ENCODE measurements at places on chromosomes 4 and X.
A peak's percentile ranks its signal among the peaks of the same experiment; 100 is the strongest.

DNA sequence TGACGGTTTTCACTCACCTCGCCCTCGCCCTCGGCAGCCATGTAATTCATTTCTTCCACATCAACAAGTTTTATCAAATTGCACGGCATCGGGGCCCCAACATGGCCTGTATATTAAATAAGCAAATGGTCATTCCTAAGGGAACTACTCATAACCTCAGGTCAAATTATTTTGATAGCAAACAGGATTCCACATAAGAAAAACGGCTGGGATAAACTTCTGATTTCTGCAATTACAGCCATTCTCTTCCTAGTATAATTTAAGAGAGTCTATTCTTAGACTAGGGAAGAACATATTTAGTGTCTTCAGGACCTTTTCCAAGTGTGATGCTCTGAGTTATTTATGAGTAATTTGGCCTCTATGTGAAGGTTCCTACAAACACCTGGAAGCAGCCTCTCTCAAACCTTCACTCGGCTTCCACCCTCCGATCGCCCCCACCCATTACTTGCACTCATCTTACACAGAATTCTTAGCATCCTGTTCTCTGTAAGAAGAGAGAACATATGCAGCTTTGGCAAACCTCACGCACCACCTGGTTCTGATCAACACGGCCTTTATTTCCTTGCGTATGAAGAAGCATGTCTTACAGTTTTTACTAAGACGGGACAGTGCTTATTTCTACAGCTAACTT is 29.4 kb upstream of the CENPU start:
- DNase-seq, result no peak

- DNase-seq, result peak; percentile 71
Observed at GRCh38 chr4:25928379-25929297, 14.6 kb downstream of the SMIM20 start.

- DNase-seq, result no peak
Observed at GRCh38 chr4:8015512-8015911, 75.9 kb upstream of the AFAP1 start.

DNA sequence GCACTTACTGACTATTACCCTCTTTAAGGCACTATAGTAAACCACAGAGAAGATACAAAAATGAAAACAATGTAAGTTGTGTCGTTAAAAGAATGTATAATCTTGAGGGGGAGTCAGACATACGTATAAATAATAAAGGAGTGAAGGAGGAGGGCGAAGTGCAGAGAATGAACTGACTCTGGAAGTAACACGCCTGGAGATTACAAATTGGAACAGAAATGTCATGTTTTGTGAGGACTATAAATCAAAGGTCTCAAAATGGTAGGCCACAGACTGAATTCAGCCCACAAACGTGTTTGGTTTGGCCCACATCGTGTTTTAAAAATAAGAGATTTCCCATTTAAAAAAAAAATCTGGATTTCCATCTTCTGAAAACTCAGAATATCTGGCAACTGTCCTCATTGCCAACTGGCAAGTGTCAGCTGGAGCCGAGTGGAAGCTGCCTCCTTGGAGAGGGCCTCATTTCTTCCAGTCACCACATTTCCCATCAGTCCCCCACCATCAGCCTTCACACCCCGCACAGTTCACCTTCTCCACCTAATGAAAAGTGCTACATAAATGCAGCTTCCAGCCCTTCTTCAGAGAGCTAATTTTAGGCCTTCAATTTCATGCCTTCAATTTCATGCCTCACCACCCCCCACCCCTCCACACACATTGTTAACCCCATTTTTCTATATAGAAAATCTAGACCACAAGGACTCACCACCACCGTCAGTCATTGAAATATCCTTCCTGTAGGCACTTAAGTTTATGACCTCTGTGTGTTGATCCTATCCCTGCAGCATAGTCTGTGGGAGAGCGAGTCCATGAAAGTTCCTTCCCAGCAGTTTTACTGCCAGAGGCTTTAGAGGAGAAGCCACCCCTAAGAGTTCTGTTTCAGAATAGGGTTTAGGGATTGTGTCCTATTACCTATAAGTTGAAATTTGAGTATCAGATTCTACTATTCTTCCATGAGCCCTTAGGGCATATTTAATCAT is 32.0 kb upstream of the COL25A1 start:
- no peak for DNase-seq

GRCh38 chr4:181503687-181504390 is 739.4 kb upstream of the TENM3 start:
- no peak for DNase-seq

GRCh38 chrX:135009838-135010237 is 12.5 kb downstream of the RTL8B start:
- DNase-seq, result no peak

DNA sequence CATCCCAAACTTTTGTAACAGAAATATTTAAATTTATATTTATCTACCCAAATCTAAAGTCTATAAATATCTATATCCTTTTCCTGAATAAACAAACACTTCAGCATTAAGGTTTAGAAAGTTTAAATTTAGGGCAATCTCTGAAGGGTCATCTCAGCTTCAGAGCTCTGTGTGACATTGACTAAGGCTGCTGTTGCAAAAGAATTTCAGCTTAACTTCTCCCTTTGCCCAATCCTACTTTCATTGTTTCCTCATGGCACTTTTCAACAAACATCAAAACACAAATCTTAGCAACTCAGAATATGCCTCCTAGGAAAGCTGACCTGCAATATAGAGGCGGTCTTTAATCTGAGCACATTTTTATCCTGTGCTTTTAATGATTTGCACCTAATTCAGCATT is 79.7 kb upstream of the BANK1 start:
- no peak for DNase-seq

- no peak for DNase-seq
Observed at GRCh38 chr4:119139311-119139710, 3.7 kb downstream of the MYOZ2 start.

DNA sequence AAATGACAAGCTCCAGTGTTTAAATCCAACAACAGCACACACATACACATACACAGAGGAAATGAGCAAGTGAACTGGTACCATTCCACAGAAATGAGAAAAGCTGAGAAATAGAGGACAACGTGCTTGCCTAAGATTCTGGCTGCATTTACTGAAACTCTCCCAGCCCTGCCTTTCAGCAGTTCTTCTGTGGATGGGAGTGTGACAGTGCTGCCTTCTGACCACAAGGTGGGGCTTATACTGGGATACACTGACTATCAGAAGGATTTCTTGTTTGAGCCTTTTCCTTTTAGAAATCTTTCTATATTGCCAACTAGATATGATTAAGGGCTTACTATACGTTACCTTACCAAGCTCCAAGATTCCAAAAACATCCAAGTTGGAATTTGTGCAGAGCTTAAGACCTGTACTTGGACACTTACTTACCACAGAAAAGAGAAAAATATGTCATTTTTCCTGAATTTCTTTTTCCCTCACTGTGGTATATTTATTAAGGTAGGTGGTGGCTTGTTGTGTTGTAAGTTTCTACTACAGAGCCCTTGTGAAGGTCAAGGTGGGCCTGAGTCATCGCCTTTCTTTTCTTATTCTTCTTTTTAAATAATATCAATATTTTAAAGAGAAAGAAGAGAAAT is 10.7 kb upstream of the CXCL8 start:
- DNase-seq, result peak; percentile 3

DNA sequence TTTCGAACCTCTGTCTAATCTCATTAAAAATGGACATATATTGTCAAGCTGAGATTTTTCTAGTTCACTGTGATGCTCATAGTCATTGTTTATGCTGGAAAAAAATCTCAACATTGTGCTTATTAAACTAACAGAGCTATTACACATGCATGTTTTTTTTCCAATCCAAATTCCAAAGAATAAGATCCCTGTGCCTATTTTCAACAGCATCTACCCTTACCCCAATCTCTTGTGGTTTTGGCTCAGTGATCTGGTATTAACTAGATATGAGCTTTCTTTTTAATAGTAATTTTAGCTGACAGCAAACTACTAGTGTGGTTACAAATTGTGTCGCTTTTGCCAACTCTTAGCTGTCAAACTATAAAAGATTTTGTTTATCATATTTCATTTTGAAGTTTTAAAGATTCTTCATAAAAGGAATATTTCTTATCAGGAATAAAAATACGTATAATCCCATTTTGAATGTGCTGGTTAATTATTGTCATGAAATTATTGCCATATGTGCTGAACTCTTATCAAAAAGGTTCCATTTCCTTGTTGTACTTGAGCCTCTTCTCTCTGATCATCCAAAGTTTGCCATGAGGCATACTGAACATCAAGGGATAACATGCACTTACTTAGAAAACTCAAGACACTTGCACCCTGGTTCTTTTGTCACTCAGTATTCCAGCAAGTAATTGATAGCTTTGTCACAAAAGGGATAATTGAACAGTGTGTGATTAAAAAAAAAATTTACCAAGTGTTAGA is 241.2 kb downstream of the ARHGAP24 start:
- DNase-seq, result no peak

- no peak for DNase-seq
Observed at GRCh38 chrX:154804261-154804956, 876 bp downstream of the MPP1 start.

DNA sequence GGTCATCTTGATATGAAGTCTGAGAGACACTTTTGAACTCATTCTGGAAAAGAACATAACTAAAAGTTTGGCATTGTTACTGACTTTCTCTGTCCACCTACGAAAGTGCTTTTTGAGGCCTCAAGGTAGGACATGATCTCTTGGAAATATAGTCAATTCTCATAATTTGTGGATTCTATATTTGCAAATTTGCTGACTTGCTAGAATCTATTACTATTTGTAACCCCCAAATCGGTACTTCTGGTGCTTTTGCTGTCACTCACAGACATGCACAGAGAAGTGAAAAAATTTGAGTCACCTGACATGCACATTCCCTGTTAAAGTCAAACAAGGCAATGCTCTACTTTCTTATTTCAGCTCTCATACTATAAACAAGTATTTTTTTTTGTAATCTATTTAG is 35.6 kb downstream of the TSPAN7 start:
- no peak for DNase-seq

GRCh38 chr4:147492306-147492705 is 11.4 kb downstream of the EDNRA start:
- DNase-seq, result no peak

- DNase-seq, result no peak
Observed at GRCh38 chr4:57465321-57466056, 355.3 kb upstream of the IGFBP7 start.

DNA sequence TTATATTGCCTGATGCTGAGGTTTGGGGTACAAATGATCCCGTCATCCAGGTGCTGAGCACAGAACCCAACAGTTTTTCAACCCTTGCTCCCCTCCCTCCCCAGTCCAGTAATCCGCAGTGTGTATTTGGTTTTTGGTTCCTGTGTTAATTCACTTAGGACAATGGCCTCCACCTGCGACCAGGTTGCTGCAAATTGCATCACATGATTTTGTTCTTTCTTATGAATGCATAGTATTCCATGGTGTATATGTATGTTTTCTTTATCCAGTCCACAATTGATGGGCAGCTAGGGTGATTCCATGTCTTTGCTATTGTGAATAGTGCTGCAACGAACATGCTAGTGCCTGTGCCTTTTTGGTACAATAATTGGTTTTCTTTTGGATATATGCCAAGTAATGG is 25.4 kb downstream of the GABRQ start:
- no peak for DNase-seq

DNA sequence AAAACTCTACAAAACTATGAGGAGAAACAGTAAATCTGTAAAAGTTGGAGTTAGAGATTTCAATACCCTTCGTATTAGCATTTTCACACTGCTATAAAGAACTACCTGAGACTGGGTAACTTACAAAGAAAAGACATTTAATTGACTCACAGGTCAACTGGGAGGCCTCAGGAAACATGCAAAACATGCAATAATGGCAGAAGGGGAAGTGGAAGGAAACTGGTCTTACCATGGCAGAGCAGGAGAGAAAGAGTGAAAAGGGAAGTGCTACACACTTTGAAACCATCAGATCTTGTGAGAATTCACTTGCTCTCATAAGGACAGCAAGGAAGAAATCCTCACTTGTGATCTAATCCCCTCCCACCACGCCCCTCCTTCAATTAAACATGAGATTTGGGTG is 949.9 kb downstream of the TECRL start:
- no peak for DNase-seq

DNA sequence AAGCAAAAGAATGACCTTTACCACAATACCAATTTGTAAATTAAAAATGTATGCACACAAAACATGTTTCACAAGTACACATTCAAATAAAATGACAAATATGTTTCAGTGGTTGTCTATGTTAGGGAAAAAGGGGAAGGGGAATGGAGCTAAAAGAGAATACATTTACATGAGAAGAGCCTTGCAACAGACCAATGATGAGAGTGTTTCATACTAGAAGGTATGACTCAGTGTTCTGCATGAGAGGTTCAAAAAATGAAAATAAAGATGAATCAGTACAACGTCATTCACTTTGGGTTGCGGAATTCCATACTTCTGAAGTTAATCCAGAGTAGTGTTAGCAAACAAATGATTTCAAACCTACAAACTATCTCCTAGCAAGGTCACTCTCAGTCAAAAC is 51.7 kb downstream of the RPGR start:
- no peak for DNase-seq

- DNase-seq, result no peak
Observed at GRCh38 chr4:60683357-60683756, 516.8 kb upstream of the ADGRL3 start.

DNA sequence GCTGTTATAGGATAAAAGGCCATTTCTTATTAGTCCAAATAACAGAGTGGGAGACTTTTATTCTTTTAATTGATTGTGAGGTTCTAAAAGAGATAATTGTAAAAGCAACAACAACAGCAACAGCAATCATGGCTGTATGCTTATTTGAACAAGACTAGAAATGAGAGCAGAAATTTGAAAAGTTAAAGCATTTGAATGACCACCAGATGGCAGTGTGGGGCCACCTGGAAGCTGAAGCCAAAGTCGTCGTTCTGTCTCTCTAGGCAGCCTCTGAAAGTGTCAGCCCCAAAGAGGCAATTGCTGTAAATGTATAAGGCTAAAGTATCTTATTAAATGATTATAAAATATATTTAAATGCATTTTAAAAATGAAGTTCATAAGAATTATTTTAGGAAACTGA is 42.2 kb downstream of the SH2D1A start:
- DNase-seq, result no peak

GRCh38 chrX:9566150-9566621 is 101.3 kb downstream of the TBL1X start:
- DNase-seq, result no peak

DNA sequence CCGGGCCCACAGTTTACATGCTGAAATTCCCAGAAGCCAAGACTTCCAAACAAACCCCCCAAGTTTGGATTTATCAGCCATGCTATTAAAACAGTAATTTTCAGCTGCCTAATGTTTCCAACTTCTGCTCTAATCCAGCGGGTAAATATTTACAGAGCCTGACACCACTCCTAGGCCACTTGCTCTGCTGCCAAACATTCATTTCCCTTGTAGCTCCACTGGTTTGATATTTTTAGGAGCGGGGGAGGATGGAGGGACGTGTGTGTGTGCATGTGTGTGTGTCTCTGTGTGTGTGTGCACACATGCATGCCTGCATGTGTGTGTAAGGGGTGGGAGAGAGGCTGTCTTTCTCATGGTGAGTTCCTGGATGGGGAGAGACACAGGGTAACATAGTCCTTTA is 115.7 kb upstream of the PJA1 start:
- DNase-seq, result no peak

All from NCI-H1417 treated with DMSO at 0.1 percent for 48 hours (cell line).